GOT3 (cell line): ENCODE measurements at places on chromosomes 2 and 18.

- no peak for DNase-seq
Measured at GRCh38 chr18:49565612-49566011, 3.8 kb downstream of the LIPG start.

DNA sequence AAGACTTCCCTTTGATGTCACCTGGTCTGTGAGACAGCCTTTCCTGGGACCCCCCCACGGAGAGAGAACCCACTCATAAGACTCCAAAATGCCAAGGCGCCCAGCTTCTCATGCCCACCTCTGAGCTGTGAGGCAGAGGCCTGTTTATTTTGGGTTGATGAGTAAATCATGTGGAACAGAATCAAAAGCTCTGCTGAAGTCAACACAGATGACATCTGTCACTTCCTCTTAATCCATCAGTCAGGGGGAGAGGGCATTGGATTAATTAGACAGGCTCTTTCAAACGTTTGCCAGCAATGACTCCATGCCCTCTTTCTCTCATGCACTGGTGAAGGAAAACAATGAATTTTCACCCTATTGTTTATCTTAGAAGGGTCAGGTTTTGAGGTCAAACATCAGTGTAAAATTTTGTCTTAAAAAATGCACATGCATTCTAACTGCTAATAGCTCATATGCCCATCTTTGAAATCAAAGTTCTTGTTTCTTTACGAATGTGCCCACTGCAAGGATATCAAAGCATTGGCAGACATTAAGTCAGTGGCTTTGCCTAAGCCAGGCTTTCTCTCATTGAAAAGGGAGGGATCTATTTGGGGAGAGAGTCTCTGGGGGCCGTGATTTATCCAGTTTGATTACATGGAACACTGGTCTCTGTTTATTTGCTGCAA, 184.1 kb downstream of the ACKR3 start:
- no peak for DNase-seq

- DNase-seq = no peak
Measured at GRCh38 chr18:59520562-59521355, 161.7 kb upstream of the LMAN1 start.

- no peak for DNase-seq
Measured at GRCh38 chr18:44803019-44803650, 122.4 kb downstream of the SETBP1 start.

DNA sequence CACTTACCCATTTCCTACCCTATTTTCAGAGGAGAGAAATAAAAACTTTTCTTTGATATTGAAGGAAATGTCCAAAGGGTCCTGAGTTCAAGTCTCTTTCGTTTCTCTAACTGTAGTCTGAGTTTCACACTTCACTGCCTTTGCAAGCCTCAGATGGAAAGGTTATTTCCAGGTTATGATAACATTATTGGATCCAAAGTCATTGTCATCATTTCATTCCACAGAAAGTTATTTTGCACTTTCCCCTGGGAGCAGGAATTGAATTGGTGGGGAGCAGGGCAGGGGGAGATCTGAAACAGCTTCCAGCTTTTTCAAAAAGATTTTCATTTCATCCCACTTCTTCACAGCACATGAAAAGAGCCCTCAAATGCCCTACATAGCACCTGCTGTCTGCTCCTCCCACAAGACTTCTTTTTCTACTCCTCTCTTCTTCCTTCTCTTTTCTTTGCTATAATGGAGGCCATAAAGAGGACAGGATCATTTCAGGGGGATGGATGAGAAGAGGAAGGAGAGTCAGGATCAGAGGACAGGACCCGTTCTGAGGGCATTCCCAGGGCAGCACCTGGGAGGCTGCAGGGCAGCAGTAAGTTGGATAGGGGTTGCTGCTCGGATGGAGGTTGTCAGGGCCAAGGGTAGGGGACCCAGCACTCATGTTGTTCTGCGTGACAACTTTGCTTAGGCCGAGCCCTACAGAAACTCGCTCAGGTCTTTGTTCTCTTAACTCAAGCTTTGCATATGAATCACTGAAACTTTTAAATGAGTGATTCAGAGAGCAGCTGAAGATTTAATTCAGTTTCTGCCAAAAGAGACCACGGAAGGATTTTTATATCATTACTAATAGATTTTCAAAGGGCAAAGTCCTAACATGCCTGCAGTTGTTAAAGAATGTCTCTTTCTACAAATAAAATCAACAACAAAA, 11.4 kb upstream of the GALNT5 start:
- DNase-seq = no peak

- no peak for DNase-seq
Measured at GRCh38 chr2:85163675-85164074, 30.5 kb downstream of the TCF7L1 start.
